Esophagus squamous epithelium (tissue), 5 donors: ENCODE measurements at places on chromosomes 7 and 10.

DNA sequence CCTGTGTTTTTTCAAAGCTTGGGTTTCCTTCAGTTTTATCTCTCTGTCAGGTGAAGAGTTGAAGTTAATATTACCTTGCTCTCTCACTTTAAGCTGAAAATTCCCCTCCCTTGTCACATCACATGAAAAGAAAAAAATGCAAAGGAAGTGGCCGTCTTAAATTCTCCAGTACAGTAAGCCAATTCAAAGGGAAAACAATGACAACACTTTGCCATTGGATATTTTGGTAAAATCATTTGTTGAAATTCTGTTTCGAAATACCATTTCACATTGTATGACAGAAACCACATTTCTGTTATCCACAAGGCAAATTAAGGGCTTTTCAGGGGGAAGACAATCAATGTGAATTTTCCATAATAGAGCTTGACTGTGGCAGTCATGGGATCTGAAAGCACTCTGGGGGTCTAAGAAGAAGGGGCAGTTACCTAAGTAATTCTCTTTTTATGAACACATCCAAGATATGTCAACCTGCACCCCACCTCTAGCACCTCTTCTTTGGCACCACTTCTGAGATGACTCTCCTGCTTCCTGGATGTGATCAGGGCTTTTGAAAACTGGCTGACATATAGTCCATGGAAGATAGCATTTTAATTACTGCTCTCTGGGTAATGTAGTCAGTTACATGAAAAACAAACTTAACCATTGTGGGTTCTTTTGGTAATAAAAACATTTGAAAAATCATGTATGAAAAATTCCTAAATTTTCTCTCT lies 63.8 kb downstream of the ENTPD1 start:
- DNase-seq = no peak

DNA sequence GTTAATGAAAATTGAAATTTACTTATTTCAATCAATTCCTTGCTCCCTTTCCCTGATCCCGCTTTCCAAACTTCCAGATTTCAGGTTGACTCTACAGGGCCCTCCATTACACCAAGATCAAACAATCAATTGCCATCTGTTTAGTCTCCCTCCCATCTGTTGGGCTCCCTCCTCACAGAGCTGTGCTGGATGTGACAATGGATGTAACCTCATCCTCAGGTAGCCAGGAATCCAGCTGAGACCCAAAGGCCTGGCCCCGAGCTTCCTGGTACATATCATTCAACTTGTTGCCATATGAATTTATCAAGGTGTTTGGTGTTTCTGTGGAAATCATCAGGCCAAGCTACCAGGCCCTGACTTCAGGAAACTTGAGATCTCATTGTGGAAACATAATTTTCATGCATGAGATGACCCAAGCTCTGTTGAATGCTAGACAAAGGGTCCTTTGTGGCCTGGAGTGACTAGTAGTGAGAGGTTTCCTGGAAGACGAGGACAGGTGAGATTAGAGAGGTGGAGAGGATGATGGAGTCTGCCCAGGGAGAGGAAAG lies 148.6 kb upstream of the PDE1C start:
- DNase-seq = no peak

- DNase-seq = peak; percentile 16
These were observed 63.5 kb downstream of the FAM53B start for GRCh38 chr10:124680675-124681074.

DNA sequence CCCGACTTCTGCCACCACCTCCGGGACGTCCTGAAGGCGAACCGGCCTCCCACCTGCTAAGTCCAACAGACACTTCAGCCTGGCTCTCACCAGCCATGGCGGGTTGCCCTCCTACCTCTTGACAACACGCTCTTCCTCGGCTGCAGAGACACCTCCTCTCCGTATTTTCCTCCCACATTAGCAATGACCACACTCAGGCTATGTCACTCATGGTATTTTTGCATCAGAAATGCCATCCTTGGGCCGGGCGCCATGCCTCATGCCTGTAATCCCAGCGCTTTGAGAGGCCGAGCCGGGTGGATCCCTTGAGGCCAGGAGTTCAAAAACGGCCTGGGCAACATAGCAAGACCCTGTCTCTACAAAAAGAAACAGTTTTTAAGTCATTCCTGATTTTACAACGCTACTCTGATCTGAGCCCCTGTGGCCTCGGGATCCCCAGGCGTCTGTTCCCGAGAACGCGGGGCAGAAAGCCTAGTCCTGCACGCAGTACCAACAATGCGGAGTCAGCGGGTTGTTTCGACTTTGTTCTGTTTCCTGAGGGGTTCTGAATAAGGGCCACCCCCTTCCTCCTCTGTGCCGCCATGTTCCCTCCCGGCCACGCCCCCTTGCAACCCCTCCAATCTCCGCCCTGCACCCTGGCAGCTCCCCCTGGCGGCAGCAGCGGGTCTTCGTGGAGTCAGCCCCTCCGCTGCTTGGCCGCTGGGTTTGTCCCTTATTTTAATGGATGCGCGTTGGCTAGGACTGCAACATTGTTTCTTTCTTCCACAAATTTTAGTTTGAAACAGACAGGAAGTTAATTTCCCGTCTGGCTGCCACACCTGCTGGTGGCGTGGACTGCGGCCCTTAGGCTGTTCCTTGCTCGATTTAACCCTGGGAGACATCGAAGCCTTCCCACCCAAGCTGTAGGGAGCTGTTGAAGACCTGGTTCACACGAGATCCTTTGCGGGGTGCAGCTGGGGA lies 9.7 kb upstream of the ZFAND2A start:
- no peak for DNase-seq
